ENCODE measurements at places on chromosomes 5 and 9.

GRCh38 chr9:82382887-82383616 is 394.5 kb downstream of the SPATA31D1 start:
- H3K27me3 ChIP-seq: no peaks in the 10 kb centered on the region
- no peaks in the 10 kb centered on the region for H3K4me1 ChIP-seq
- DNase-seq: no peak
- H3K27ac ChIP-seq: no peak overlapping the region
- H3K4me3 ChIP-seq: no peak overlapping the region

DNA sequence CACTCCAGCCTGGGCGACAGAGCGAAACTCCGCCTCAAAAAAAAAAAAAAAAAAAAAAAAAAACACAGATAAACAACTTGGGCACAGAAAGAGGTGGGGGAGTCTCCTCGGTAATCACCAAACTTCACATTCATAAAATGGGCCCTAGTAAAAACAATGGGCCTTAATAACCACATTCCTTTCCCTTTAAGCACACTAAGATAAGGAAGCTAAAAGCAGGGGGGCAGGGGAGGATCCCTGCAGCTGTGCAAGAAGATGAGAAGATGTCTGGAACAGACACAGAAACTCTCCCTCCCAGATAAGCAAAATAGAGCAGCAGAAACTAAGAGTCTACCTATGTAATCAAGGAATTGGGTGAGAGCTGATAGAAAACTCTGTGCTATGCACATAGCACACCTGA is 111.2 kb upstream of the FAM174A start:
- H3K36me3 ChIP-seq: no peaks in the 10 kb centered on the region
- no peaks in the 10 kb centered on the region for H3K4me1 ChIP-seq
- H3K27ac ChIP-seq: no peak overlapping the region
- H3K4me3 ChIP-seq: no peak overlapping the region
- no peak for DNase-seq
- no peaks in the 10 kb centered on the region for H3K27me3 ChIP-seq

GRCh38 chr9:124215368-124215910 is 42.3 kb upstream of the NEK6 start:
- DNase-seq: no peak
- peaks cover 5% of the 10 kb centered on the region for H3K4me1 ChIP-seq
- no peaks in the 10 kb centered on the region for H3K27me3 ChIP-seq
- no peak overlapping the region for H3K27ac ChIP-seq

DNA sequence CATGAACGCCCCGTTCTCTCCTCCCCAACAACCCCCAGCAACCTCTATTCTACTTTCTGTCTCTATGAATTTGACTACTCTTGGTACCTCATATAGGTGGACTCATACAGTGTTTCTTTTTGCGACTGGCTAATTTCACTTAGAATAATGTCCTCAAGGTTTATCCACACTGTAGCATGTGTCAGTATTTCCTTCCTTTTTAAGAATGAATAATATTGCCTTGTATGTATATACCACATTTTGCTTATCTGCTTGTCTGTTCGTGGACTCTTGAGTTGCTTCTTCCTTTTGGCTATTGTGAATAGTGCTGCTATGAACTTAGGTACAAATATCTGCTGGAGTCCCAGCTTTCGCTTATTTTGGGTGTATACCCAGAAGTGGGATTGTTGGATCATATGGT is 42.7 kb downstream of the IQGAP2 start:
- no peaks in the 10 kb centered on the region for H3K27me3 ChIP-seq
- no peak overlapping the region for H3K27ac ChIP-seq
- no peaks in the 10 kb centered on the region for H3K36me3 ChIP-seq
- no peak for DNase-seq
- H3K4me3 ChIP-seq: no peak overlapping the region
- H3K4me1 ChIP-seq: no peaks in the 10 kb centered on the region

- H3K27ac ChIP-seq: no peak overlapping the region
- H3K4me3 ChIP-seq: no peak overlapping the region
- no peaks in the 10 kb centered on the region for H3K27me3 ChIP-seq
Measured at GRCh38 chr5:22542340-22542739, 310.8 kb downstream of the CDH12 start.
